ENCODE measurements at places on chromosomes 11 and 22.

- H3K27me3 ChIP-seq = no peaks in the 10 kb centered on the region
- H3K4me1 ChIP-seq = peaks cover 14% of the 10 kb centered on the region
- no peak for DNase-seq
- no peak overlapping the region for H3K4me3 ChIP-seq
- no peaks in the 10 kb centered on the region for H3K36me3 ChIP-seq
- no peak overlapping the region for H3K27ac ChIP-seq
These were observed 77.2 kb downstream of the PRR5L start for GRCh38 chr11:36373016-36374010.

- H3K27ac ChIP-seq = no peak overlapping the region
- no peaks in the 10 kb centered on the region for H3K36me3 ChIP-seq
- no peak overlapping the region for H3K4me3 ChIP-seq
- no peaks in the 10 kb centered on the region for H3K27me3 ChIP-seq
These were observed 32.7 kb upstream of the PARVG start for GRCh38 chr22:44147821-44148574.

DNA sequence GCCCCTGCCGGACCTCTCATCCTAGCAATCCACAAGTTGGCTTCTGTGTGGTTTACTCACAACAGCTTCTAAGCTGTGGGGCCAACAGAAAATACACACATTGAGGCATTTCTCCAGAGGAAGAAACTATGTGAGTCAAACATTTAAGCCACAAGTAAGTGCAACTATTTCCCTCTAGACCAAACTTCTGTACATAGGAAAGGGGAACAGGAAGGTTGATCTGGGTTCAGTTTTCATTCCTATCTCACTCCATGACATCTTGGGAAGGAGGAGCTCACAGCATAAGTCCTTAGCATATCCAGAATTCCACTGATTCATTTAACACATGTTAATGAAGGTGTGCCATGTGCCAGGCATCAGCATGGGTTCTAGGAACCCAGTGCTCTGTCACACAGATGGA, 72.8 kb upstream of the PICALM start:
- no peaks in the 10 kb centered on the region for H3K27me3 ChIP-seq
- no peak overlapping the region for H3K4me3 ChIP-seq
- no peaks in the 10 kb centered on the region for H3K4me1 ChIP-seq

- DNase-seq = no peak
- H3K4me1 ChIP-seq = no peaks in the 10 kb centered on the region
- H3K36me3 ChIP-seq = no peaks in the 10 kb centered on the region
These were observed 1249.5 kb downstream of the FAM181B start for GRCh38 chr11:81484196-81484595.

GRCh38 chr11:62595124-62595523, 3.8 kb upstream of the TUT1 start:
- no peak for DNase-seq
- H3K27me3 ChIP-seq = no peaks in the 10 kb centered on the region
- peaks cover 8% of the 10 kb centered on the region for H3K4me1 ChIP-seq

- peaks cover 8% of the 10 kb centered on the region for H3K27me3 ChIP-seq
- peak; percentile 52 for DNase-seq
- H3K4me1 ChIP-seq = no peaks in the 10 kb centered on the region
- no peaks in the 10 kb centered on the region for H3K36me3 ChIP-seq
- H3K4me3 ChIP-seq = no peak overlapping the region
- H3K27ac ChIP-seq = no peak overlapping the region
These were observed 18.7 kb upstream of the SCGB1D1 start for GRCh38 chr11:62171261-62171723.

DNA sequence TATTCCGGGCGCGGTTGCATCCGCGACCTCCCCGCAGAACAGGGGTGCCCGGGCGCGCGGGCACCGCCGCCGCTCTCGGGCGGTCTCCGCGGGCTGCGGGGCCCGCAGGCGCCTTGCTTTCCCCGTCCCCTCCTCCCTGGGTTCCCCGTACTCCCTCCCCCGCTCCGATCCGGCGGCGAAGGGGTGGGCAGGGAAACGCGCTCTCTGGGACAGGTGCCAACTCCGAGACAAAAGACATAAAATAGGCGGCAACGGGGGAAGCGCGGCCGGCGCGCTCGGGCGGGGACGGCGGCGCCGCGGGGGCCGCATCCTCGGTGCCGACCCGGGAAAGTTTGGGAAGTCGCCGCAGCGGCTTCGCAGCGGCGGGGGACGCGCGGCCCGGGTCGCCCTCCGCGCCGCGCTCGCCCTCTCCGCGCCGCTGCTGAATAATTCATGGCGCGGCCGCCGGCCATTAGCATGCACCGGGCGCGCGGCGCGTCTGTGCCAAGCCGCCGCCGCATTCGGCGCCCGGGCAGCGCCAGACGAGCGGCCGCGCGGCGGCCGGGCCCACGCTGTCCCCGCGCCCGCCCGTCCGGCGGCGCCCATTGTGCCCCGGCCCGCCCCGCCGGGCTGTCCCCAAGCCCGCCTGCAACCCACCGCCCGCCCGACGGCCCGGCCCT, 78.7 kb upstream of the PPARA start:
- H3K4me3 ChIP-seq = peak overlapping the region; percentile 98
- DNase-seq = peak; percentile 93
- peaks cover 25% of the 10 kb centered on the region for H3K36me3 ChIP-seq
- H3K27me3 ChIP-seq = no peaks in the 10 kb centered on the region
- H3K4me1 ChIP-seq = peaks cover 27% of the 10 kb centered on the region
- peak overlapping the region; percentile 87 for H3K27ac ChIP-seq

DNA sequence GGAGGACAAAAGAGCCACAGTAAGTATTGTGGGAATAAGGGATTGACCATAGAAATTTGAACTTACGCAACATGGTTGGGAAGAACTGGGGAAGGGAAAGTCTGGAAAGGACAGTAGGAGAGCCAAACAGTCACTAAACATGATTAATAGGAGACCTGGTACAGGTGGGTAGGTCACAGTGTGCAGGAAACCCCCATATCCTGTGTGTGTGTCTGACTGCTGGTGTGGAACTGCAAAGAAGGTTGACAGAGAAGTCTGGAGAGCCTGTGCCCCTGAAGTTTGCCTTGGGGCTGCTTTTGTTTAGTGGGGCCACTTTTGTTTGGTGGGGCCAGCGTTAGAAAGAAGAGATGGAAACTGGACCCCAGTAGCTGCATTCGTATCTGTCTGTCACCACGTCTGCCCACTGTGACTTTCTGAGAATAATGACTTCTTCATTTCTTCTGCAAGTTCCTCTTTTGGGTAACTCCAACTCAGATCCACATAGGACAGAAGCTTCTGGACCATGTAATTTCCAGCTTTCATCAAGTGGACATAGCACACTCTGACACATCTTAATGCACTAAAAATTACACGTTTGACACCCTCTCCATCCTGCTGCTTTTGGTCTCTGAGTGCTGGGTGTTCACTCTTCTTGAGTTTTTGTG, 126.8 kb upstream of the RAG2 start:
- no peak for DNase-seq
- peaks cover 11% of the 10 kb centered on the region for H3K27me3 ChIP-seq
- no peaks in the 10 kb centered on the region for H3K4me1 ChIP-seq
- no peak overlapping the region for H3K27ac ChIP-seq
- H3K36me3 ChIP-seq = no peaks in the 10 kb centered on the region

- H3K27me3 ChIP-seq = no peaks in the 10 kb centered on the region
- no peak overlapping the region for H3K27ac ChIP-seq
- DNase-seq = no peak
- peaks cover 3% of the 10 kb centered on the region for H3K4me1 ChIP-seq
- H3K36me3 ChIP-seq = no peaks in the 10 kb centered on the region
- H3K4me3 ChIP-seq = no peak overlapping the region
These were observed 70.7 kb upstream of the CCDC179 start for GRCh38 chr11:22930816-22931594.

DNA sequence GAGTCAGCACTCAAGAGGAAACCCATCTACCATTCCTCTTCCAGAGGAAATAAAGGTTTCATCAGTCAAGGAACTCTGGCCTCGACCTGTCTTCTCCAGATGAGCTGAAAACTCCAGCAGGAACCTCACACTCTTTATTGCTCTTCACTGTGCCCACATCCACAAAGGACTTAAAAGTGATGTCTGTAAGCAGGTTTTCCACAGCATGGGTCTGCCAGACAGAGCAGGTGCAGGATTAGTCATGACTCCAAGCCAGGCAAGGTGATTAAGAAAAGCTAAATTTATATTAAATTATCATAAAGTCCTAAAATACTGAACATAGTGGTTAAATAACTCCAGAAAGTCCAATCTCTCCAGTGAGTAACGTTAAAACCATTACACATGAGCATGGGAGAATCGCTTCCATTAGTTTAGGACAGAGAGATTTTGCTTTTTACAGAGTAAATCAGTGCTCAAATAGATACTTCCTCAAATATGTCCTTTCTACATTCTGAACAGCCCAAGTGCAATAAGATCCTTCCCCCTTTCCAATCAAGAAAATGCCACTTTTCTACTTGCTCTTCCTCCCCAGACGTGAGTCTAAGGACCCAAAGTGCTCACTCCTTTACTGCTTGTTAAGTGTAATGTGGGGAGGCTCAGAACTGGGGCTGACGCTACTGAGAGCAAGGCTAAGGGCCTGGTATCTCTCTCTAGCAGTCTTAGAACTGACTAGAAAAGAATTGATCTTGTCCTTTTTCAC, 10.7 kb upstream of the CKAP5 start:
- H3K27me3 ChIP-seq = no peaks in the 10 kb centered on the region
- H3K4me3 ChIP-seq = no peak overlapping the region
- H3K27ac ChIP-seq = no peak overlapping the region
- peaks cover 9% of the 10 kb centered on the region for H3K4me1 ChIP-seq
- H3K36me3 ChIP-seq = peaks cover 7% of the 10 kb centered on the region

DNA sequence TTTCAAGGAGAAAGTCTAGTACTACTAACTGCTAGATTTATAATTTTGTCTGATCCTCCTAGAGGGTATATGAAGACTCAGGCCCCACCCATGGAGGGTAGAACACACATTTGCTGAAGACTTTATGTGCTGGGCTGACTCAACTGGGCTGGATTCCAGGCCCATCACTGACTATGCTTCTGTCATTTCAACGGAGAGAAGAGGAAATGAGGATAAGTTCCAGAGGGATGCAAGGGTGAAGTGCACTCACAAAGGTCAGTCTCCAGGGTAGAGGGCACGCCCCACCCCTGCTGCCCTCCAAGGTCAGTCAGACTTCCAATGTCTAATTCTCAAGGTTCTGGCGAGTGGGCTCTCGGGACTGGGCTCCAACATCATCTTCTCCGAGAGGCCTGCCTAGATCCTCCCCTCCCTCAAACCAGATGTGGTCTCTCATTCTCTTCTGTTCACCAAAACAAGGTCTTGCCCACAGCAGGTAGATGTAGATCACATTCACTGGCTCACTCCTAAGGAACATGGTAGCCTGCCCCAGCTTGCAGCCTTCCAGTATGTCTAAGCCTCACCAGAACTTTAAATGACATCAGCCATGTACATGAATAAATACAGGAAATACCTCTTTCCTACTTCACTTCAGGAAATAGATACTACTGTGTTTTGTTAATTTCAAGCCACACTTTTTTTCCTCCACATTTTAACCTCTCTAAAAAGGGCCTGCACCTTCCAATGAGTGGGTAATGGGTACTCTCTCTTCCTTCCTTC, 7.3 kb upstream of the C11orf86 start:
- no peaks in the 10 kb centered on the region for H3K27me3 ChIP-seq
- no peaks in the 10 kb centered on the region for H3K36me3 ChIP-seq
- no peak for DNase-seq
- H3K4me3 ChIP-seq = no peak overlapping the region
- H3K27ac ChIP-seq = no peak overlapping the region
- H3K4me1 ChIP-seq = no peaks in the 10 kb centered on the region

GRCh38 chr22:45544588-45545170, 42.0 kb downstream of the FBLN1 start:
- H3K36me3 ChIP-seq = no peaks in the 10 kb centered on the region
- H3K4me3 ChIP-seq = no peak overlapping the region
- H3K4me1 ChIP-seq = no peaks in the 10 kb centered on the region
- no peaks in the 10 kb centered on the region for H3K27me3 ChIP-seq
- no peak overlapping the region for H3K27ac ChIP-seq

GRCh38 chr11:8384199-8384821, 120.6 kb upstream of the LMO1 start:
- no peaks in the 10 kb centered on the region for H3K36me3 ChIP-seq
- DNase-seq = peak; percentile 70
- H3K4me1 ChIP-seq = peaks cover 37% of the 10 kb centered on the region

- peaks cover 8% of the 10 kb centered on the region for H3K4me1 ChIP-seq
- no peak overlapping the region for H3K27ac ChIP-seq
- H3K36me3 ChIP-seq = peaks cover 56% of the 10 kb centered on the region
- no peaks in the 10 kb centered on the region for H3K27me3 ChIP-seq
- DNase-seq = no peak
- no peak overlapping the region for H3K4me3 ChIP-seq
These were observed 45.6 kb downstream of the ARFGAP3 start for GRCh38 chr22:42811459-42811858.

DNA sequence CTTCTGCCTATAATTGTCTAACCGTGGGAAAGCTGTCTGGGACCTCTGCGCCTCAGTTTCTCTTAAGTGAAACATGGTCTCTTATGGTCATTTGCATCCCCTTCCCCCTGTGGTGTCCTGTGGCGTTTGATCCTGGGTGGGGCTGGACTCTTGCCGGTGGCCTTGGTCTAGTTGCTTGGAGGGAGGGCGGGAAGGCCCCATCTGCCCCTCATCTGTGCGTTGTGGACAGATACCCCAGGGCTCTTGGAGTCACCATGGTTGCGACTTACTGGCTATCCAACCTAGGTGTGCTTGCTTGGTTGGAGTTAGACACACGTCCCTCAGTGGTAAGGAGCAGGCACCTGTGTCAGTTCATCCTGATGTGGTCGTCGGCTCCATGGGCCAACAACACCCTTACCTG, 15.2 kb downstream of the SHANK3 start:
- no peaks in the 10 kb centered on the region for H3K4me1 ChIP-seq
- H3K27me3 ChIP-seq = no peaks in the 10 kb centered on the region
- H3K27ac ChIP-seq = no peak overlapping the region
- DNase-seq = no peak
- H3K4me3 ChIP-seq = no peak overlapping the region

GRCh38 chr22:38696606-38697424, 3.9 kb downstream of the JOSD1 start:
- no peaks in the 10 kb centered on the region for H3K27me3 ChIP-seq
- no peak overlapping the region for H3K4me3 ChIP-seq
- H3K27ac ChIP-seq = no peak overlapping the region
- DNase-seq = no peak
- H3K4me1 ChIP-seq = no peaks in the 10 kb centered on the region
- H3K36me3 ChIP-seq = no peaks in the 10 kb centered on the region

DNA sequence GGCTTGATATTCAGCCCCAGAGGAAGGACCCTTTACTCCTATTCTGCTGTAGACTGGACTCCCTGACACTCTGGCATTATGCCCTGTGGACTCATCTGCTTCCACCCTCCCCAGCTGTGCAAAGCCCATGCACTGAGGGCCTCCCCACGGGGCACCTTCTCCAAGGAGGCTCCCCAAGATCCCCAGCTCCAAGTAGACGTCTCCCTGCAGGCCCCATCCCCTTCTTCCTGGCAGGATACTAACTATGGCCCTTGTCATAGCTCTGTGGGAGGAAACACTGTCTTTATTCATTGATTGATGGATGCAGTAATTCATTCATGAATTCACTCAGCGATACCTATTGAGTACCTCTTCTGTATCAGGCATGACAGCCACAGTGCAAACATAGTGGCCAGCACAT, 15.3 kb upstream of the APOL6 start:
- peaks cover 14% of the 10 kb centered on the region for H3K4me1 ChIP-seq
- no peaks in the 10 kb centered on the region for H3K27me3 ChIP-seq
- H3K36me3 ChIP-seq = no peaks in the 10 kb centered on the region
- no peak overlapping the region for H3K27ac ChIP-seq

- H3K27ac ChIP-seq = peak overlapping the region; percentile 87
- no peaks in the 10 kb centered on the region for H3K27me3 ChIP-seq
These were observed 54.3 kb downstream of the BCR start for GRCh38 chr22:23234409-23235161.
